ENCODE measurements at places on chromosomes 6 and 20.

DNA sequence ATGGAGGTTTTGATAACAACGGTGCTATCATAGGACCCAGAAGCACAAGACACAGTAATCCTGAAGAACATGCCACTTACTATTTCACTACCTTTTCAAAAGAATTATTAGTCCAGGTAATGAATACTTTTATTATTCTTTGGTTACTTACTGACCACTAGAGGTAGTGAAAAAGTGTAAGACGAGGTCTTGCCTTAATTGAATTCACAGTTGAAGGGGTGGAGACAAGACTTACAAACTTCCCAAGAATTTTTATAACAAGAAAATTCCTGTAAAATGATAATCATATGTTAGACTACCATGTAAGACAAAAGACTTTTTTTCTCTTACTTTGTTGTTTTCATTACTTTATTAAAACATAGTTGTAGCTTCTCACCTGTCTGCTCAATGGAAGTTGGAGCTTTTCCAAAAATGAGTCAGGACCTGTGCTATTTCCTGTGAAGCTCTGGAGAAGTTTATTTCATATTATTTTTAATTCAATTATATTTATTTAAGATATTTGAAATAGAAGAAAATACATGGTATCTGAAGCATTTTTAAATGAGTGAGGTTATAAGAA is 52.4 kb downstream of the DOP1A start:
- DNase-seq = no peak

DNA sequence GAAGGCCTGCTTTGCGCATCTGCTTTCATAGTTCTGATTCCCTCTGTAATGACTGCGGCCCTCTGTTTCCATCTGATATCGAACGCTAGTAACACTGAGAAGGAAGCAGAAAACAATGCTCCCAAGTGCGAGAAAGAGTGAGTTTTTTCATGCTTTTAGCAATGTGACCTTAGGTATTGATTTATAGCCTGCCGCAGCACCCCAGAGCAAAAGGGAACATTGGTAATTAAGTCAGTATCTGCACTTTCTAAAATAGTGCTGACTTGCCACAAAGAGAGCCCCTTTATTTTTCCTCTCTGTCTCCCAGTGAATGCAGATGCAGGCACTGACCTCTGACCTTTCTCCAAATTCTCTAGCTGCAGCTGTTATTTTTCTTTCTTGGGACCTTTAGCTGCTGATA is 129.8 kb downstream of the HDGFL1 start:
- DNase-seq = no peak

- no peak for DNase-seq
Measured at GRCh38 chr6:139591075-139591865, 216.8 kb upstream of the CITED2 start.

DNA sequence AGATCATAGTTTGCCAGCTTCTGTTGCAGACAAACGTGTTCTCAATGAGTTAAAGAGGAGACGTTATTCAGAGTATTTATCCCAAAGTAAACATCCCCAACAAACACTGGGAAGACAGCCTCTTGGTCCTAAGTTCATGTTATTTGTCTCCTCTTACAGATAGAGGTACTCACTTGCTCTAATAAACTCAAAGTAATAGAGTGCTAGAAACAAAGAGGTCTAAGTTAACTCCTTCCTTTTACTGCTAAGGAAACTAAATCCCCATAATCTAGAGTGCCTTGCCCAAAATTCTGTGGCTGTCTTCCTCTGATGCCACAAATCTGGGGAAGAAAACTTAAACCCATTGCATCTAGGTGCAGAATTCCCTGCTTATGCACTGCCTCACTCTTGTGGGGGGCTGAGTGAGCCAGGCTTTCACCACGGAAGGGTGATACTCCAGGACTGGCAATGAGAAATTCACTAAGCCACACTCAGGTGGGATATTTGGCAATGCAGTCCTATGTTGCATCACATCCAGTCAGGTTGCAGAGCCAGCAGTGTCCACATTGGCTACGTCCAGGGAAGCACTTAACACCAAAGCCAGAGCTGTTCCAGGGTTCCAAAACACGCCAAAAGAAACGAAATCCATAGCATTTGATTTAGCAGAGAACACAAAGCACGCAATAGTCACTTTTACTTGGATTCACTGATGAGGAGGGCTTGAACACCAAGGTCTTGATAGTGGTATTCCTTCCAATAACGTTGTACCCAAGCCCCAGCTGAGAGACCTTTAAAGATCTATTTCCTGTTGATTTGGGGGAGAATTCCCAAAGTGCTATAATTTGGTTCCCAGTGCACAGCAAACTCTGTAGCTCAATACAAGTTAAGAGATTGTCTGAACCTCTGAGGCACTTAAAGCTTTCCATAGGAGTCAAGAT is 81.0 kb upstream of the FOXQ1 start:
- DNase-seq = no peak

DNA sequence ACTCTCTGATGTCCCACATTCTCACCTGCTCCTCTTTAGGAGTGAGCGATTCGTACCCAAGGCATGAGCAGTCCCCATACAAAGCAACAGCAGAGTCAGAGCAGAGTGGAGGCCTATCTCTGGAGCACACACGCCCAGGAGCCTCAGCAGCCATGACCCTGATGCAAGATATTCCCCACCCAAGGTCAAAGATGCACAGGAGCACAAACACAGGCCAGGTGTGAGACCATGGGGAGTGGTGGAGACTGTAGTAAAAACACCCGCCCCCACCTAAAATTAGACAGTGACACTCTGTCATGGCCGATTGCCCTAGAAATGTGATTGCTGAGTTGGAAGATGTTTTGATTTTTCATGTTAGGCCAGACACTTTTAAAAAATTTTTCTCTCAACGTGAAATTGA is 21.4 kb downstream of the RRBP1 start:
- DNase-seq = no peak

Measured in ascending aorta (tissue), 2 donors.